ENCODE measurements at places on chromosomes 11 and 22. TPM values are rescaled to one million over a fixed set of nuclear protein-coding genes. Genes with fewer than 3 reads are reported as not detected.
A peak's percentile ranks its signal among the peaks of the same experiment; 100 is the strongest.

Gene MPZL3
- 2.4 TPM for total RNA-seq

Gene CCDC188
- total RNA-seq, result 0.28 TPM

Gene RASSF7
- 11.3 TPM for total RNA-seq

Gene RFPL1
- total RNA-seq, result not detected

Gene KIAA1671
- total RNA-seq, result 9.8 TPM

DNA sequence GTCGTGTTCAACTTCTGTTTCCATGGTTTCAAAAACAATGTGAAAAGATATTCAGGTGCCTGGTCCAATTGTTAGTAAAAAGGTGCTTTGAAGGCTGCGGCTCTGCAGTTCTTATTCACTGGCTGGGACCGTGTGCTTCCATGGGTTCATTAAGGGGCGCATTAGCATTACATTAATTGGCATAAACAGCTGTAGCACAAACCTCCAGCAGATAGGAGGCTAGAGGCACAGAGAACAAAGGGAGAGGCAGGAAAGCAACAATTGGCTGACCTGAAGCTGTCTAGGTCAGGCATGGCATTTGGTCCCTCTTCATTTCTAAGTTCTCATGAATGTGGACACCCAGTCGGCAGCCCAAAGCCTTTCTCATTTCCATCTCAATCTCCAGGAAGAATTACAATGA is 16.6 kb downstream of the PAK1 start:
- no peak for DNase-seq

- DNase-seq, result no peak
Measured at GRCh38 chr11:5174934-5175333, 20.4 kb upstream of the OR52A1 start.

GRCh38 chr22:41468381-41469217 is at the start of the genes ACO2 and PHF5A:
Gene ACO2, plus strand, starts transcription at chr22:41469117. Its CDS starts 30 bp downstream, at chr22:41469147.
Gene PHF5A, minus strand, starts transcription at chr22:41468692. Its CDS starts 39 bp downstream, at chr22:41468653.
- peak; percentile 97 for DNase-seq

- DNase-seq, result no peak
Measured at GRCh38 chr11:1487851-1488574, 1.4 kb upstream of the MOB2 start.

DNA sequence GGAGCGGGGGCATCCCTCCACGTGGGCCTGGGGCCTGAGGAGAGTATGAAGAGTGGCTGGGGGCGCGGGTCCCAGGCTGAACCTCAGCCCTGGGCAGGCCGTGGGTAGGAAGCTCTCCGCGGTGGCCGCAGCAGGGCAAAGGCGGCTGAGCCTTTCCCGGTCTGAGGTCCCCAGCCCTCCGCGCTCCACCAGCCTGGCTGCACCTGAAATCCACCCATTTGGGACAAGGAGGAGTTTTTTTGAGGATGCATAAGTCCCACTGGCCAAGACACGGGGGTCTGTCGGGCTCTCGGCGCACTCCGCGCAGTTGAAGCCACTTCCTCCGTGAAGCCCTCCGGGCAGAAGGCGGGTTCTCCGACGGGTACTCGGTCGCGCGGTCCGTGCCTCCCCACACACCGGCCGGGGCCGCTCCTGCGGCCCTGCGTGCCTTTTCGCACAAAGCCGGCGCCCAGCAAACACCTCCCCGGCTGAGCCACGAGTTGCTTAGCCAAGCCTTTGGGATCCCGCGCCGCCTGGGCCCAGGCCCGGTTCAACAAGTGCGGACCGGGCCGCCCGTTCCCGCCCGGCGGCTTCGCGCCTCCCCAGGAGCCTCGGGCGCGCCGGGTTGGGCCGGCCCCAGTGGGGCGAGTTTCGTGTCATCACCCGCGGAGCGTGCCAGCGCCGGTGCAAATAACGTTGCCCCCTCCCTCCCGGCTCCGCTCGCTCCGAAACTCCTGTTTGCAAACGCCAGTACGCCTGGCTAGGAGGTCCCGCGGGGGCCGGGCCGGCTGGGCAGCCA is 666 bp upstream of the OVOL1 start:
- no peak for DNase-seq

- DNase-seq, result no peak
Measured at GRCh38 chr11:99592266-99592665, 571.5 kb downstream of the CNTN5 start.

GRCh38 chr11:69919659-69920344 is 100.6 kb upstream of the FGF3 start:
- DNase-seq, result no peak

- DNase-seq, result no peak
Measured at GRCh38 chr11:107951155-107951554, 22.9 kb downstream of the RAB39A start.

GRCh38 chr11:112523031-112523430 is 262.4 kb upstream of the PLET1 start:
- no peak for DNase-seq

GRCh38 chr11:12397931-12398334 is 20.6 kb downstream of the PARVA start:
- DNase-seq, result no peak
